Activated CD8-positive, alpha-beta memory T cell treated with anti-CD3 and anti-CD28 coated beads for 1 hour (primary cell): ENCODE measurements at places on chromosomes 5 and 9.

DNA sequence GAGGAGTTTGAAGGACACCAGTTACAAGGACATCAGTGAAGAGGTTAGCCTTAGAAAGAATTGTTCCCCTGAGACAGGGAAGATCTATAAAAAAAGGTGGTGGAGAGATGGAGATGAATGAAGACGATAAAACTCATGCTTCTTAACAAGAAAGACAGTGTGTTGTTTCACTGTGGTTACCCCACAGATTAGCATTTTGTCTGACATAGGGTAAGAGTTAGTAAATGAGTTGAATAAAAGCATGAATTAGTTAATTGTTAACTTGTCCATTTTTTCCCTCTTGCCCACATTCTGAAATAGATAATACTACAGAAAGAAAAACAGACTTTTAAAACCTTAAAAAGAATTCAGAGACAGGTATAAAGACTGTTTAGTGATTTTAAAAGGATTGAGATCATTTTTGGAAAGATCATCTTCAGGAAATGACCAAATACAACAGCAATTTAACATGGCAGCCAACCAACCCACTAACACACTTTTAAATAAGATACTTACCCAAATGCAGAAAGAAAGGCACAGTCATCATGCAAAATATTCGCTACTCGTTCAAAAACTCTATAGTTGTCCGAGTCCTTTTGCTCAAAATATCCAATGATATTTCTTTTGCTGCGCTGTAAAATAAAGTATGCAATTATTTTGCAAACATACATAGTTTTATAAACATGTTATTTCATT, 78.5 kb downstream of the ERP44 start:
- no peak for DNase-seq

- DNase-seq: no peak
Observed at GRCh38 chr5:23253621-23254198, 253.7 kb upstream of the PRDM9 start.

DNA sequence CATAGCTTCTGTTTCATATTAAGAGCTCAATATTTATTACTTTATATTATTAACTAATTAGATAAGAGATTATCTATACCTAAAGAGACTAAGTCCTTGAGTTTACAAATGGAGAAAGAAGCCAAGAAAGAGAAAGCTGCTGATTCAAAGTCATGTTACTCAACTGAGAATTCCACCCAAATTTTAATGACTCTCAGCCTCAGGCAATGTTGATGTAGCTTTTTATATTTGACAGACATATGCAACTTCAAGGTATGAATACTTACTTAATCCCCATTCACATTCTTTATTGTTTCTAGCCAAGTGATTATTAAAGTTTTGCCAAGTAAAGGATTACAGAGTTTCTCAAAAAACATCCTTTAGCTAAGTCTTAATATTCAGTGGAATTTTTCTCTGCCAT, 527.5 kb upstream of the NMUR2 start:
- no peak for DNase-seq

- DNase-seq: no peak
Observed at GRCh38 chr5:151264113-151264512, 11.1 kb downstream of the GM2A start.

DNA sequence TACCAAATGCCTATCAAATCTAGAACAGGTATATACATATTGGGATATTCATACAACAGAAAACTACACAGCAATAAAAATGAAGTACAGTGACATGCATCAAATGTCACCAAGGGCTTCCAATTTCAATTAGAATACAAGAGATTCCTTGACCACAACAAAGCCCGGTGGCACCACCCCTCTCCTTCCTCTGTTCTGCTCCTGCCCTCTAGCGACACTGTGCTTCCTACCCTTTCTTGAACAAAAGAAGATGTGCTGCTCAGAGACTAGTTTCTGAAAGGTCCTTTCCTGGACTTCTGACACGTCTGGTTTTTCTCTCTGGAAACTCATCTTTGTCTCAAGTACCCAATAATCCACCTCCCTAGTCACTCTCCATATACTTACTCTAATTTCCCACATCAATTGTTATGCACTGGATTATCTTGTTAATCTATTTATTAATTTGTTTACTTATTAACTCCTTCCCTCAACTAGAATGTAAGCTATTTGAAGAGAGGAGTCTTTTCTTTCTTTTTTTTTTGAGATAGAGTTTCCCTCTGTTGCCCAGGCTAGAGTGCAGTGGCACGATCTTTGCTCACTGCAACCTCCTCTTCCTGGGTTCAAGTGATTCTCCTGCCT, 70.4 kb upstream of the CTSV start:
- DNase-seq: no peak

- no peak for DNase-seq
Observed at GRCh38 chr5:2702096-2702879, 49.2 kb downstream of the IRX2 start.

- no peak for DNase-seq
Observed at GRCh38 chr5:44740660-44741059, 68.1 kb upstream of the MRPS30 start.

- DNase-seq: no peak
Observed at GRCh38 chr5:14250748-14251701, 107.9 kb downstream of the TRIO start.

DNA sequence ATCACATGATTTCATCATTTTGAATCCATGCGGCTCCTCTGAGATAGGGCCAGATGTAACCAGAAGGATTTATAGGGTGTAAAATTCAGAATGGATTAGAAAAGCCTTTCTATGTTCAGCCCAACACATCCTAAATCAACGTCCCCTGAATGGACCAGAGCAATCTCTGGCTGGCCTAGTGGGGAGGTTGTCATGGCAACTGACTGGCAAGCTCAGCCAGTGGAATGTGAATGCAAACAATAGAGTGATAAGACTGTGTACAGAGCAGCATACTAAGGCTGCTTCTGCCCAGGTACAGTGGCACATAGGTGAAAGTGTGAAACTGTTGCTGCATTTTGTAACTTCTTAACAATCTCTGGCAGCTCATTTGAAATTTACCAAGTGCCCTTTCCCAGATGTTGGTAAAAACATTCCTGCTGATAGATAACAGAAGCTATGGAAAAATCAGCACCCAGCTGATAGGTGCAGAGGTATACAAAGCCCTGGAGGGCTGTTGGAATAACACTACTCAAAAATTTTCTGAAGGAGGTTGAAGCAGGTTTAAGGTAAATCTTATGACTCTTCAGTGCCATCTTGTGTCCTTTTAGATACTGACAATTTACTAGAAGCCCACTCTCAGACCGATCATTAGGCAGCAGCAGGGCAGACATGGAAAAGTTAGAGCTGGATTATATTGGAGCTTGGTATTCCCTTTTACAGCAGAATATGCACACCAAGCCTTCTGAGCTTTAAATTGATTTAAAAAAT, 267.2 kb downstream of the RAB3C start:
- no peak for DNase-seq

DNA sequence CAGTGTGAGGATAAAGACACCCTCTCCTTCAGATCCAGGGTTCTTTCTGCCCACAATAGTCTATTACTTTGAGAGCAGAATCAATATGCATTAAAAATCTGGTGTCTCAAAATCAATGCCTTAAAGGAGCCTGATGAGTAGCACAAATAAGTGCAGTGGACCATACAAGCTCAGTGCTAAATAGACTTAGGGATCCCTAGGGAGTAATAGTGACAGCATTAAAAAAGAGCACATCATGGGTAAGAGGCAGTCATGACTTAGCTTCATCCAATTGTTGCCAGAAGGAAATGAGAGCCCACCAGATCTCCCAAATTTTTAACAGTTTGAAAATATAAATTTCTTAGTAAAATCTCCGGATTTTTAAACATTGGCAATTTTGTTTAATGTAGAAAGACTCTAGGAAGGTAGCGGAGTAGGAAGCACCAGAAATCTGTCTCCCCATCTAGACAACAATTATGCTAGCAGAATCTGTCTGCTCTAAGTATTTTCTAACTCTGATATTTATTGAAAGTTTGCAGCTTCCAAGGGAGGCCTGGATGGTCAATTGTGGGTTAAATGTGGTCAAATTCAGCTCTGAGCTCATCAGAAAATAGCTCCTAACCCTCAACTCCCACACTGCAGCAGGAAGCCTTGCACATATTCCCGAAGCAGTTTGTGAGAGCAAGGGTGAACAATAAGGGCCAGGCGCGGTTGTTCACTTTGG, 443.9 kb downstream of the TLE1 start:
- no peak for DNase-seq
